Mammary epithelial cell (primary cell): ENCODE measurements at places on chromosomes 3 and 15. TPM values are rescaled to one million over a fixed set of nuclear protein-coding genes. Genes with fewer than 3 reads are reported as not detected.

DNA sequence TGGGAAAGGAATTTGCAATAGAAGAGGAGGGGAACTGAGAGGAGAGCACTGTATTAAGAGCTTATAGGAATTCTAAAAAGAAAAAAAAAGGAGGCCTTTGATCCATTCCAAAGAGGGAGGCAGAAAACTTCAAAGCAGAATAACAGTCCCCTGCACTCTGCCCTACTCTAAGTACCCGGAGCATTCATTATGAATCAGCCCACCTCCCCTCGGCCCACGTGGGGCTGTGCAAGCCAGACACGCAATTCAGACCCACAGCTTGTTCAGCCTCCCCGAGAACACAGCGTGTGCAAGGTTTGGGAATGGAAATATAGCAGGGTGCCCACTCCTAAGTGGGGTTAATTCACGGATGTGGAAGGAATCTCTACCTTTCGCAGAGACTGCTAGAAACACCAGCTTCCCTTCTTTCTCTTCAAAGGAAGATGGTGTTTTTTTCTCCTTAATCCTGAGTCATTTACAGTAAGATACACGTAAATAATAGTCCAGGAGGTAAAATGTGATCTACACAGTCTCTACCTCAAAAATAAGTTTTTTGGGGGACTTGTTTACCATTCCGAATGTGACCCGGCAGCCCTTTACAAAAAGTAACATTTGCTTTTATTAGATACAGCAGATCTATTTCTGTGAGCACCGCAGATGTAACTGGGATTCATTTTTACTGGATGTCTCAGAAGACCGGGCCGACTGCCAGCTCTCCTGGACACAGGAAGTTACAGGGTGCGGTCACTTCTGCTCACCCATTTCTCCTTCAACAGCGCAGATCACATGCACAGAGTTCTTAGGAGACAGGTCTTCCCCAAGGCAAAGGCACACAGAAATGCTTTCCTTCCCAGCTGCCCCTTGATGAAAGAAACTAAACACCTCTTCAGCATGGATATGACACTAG, 768.5 kb upstream of the CFAP20DC start:
- DNase-seq, result peak; percentile 92

Gene AHSG
- 0.67 TPM for total RNA-seq

Gene EFCAB12
- under 0.01 TPM for total RNA-seq

DNA sequence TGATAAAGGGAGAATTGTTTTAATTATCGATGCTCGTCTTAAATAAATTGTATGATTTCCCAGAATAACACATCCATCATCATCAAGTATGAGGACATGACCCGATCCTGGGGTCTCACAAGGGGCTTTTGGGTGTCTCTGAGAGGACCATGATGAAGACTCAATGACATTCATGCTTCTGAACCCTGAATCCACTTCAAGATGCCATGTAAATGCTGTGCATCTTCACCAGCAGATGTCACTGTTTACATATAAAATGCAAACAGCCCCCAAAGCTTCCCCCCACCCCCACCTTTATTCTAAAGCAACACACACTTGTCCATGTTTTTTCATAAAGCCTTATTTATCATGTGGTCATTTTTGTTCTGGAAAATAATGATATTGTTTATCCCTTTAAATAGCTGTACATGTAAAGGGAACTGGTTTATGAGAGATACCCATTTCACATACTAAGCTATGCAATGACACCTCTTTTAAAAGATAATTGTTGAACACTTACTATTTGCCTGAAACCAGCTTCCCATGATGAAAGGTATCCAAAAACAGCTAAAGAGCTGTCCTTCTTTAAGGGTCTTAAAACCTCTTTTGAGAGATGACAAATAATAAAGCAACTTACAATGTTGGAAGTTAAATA, 69.7 kb upstream of the UBE3A start:
- DNase-seq, result no peak

GRCh38 chr3:51708216-51708845, 1.5 kb downstream of the GRM2 start:
- no peak for DNase-seq

Gene TMC3
- total RNA-seq, result not detected in 2 replicates

DNA sequence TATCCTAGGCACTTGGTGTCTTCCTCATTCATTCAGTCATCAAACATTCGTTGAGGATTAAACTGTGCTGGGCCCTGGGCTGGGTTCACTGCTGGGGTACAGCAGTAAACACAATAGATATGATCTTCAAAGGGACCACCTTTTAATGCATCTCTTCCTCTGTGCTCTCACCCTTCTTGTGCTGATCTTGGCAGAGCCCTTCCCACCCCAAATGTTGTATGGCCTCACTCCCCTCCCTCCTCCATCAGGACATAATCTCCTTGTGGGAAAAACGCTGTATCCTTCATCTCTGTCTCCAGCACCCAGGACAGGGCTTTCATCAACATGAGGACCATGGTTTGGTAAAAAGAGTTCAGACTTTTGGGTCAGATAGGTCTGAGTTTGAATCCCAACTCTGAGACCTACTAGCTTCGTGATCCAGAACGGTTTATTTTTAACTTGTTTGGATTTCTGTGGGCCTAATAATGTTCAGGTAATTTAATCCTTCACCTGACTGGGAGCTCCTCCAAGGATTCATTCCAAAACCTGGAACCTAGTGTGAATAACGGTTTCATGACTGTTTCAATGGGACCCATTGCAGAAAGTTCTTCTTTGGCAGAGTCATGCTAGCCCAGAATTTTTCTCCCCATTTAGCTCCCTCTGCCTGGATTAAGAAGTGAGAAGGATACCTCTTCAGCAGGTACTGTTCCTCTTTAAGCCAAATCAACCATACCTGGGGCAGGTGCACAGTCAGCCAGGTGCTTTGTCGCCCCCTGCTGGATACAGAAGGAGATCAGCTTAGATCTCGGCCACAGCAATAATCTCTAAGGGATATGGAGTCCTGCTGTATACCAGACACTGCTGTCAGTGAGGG, 5.2 kb upstream of the WNT7A start:
- DNase-seq, result peak; percentile 56

DNA sequence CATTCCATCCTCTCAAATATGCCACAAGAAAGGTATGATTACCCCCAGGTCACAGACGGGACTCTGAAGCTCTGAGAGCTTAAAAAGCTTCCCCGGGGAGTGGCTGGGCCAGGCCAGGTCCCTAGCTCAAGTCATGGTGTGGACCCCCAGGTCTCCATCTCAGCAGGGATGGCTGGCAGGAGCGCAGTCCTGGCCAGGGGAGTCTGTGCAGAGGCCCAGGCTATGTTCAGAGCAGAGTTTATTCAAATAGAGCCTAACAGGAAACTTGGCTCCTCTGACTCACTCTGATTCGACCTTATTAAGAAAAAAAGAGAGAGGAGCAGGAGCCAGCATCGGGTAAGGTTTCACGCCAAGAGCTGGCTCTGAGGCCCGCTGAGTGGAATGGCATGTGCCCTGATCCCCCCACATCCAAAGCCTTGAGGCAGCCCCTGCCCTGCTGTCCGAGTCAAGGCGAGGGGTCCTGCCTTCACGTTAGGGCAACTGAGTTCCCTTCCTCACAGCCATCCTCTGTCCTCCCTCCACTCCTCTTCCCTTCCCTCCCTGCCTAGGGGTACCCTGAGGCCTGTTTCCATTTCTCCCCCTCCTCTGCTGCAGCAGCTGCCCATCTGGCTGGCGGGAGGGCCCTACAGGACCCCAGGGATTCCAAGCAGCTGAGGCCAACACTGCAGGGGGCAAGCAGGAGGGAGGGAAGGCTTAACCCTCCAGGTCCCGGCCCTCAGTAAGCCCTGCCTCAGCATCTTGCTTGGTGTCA, 1.9 kb upstream of the LOXL1 start:
- peak; percentile 64 for DNase-seq

Gene GOLGA8T
- total RNA-seq, result not detected in 2 replicates

DNA sequence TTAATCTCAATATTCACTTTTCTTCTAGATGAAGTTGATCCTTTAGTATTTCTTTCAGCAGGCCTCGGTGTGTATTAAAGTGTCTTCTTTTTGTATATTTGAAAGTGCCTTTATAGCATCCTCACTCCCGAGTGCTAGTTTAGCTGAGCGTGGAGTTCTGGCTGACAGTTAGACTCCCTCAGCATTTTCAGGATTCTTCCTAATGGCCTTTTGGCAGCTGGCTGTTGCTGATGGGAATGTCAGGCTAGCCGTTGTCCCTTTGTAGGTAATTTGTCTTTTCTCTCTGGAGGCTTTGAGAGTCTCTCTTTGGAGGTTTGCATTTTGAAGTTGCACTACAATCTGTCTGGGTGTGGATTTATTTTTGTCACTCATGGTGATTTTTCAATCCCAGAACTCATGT, 94.4 kb downstream of the SRGAP3 start:
- DNase-seq, result no peak

GRCh38 chr3:30245858-30246622, 360.4 kb upstream of the TGFBR2 start:
- no peak for DNase-seq

DNA sequence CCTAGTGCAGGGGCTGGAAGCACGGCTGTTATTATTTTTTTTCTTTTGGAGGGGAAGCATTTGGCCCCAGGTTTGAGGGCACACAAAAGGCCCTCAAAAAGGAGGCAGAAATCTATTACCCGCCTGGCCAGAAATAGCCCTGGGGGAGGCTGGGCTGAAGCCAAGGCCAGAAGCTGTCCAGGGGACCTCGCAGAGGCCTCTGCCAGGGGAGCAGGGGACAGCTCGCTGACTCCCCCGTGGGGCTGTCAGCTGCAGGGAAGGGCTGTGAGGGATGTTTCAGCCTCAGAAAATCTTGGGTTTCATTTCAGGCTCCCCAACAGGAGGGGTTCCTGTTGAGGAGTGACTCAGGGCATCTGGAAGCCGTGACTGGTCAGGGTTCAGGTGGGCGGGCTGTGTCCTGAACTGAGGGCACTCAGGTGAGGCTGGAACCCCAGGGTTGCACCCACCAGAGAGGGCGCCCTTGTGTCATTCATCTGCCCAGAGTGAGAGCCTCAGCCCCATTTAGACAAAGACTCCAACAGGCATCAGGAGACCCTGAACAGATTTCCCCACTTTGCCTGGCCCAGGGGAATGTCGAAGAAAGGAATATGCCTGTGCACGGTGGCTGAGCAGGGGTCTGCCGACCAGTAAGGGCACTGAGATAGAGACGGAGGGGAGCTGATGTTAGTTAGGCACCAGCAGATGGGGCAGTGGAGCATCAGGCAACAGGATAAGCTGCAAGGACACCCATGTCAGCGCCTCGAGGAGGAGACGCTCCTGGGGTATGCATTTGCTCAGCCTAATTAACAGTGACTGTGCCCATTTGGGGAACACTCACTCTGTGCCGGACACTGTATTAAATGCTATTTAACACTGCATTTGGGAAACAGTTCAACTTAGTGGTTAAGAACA, 43.5 kb upstream of the SLC6A11 start:
- peak; percentile 81 for DNase-seq

- no peak for DNase-seq
Measured at GRCh38 chr3:129606636-129607390, at the start of gene PLXND1. PLXND1 (minus strand) TSS chr3:129606676; CDS start chr3:129606639, 37 bp downstream.

Gene SEMA6D
- total RNA-seq, result under 0.01 TPM

Gene NANOGP8
- total RNA-seq, result not detected in 2 replicates

DNA sequence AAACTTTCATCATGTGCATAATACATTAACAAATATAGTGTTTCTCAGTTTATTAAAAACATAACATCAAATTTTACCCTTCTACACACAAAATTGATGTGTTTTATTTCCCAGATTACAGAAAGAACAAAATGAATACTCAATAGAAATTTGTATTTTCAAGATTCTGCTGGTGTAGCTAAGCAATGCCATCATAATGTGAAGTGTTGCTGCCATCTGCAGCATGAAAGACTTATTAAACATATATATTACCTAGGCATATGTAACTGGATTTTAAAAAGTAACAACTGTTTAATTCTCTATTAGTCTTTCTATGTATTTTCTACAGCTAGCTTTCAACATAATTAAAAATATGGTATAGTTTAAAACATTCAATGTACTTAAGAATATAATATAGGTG, 27.5 kb downstream of the PLSCR5 start:
- DNase-seq, result peak; percentile 40

DNA sequence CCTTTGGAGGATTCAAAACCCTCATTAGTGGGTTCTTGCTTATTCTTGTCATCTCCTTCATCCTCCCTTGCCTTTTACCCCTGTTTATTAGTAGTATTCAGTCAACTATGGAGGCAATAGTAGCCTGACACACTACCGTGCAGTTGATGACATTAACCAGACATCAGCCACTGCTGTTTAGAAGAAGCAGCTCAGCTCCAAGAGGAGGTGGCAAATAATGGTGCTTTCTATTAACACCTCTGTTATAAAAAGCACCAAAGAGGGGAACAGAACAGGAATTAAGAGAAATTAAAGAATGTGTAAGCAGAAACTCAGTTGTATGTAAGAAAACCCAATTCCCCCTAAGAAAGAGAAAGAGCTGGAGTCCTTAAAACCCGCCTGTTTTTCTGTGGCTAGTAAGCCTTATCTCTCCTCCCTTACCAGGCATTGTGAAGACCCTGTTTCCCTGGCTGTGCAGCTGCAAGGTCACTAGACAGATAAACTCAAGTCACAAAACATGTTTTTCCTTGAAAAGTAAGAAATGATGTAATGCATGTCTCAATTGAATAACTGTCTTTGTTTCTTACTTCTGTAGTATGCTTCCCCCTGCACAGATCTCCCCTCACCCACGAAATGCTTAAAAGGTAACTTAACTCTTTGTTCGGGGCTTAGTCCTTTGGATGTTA, 21.2 kb downstream of the CCR4 start:
- DNase-seq, result no peak

GRCh38 chr3:193237030-193237429, 4.0 kb upstream of the PLAAT1 start:
- no peak for DNase-seq

Gene LACTB
- total RNA-seq, result 23.0 TPM

Gene APPL1
- total RNA-seq, result 60.7 TPM

- DNase-seq, result peak; percentile 38
Measured at GRCh38 chr3:3683261-3683660, 116.0 kb upstream of the LRRN1 start.

- no peak for DNase-seq
Measured at GRCh38 chr15:50549326-50549725, 2.9 kb upstream of the USP50 start.

Gene GP5
- total RNA-seq, result 0.17 TPM

Gene TPRG1
- total RNA-seq, result 0.11 and 0.73 TPM in 2 replicates

Gene TMEM62
- total RNA-seq, result 14.8 TPM

GRCh38 chr15:58650102-58650501, 99.4 kb downstream of the ADAM10 start:
- no peak for DNase-seq

- no peak for DNase-seq
Measured at GRCh38 chr15:80494351-80494751, 90.2 kb downstream of the ARNT2 start.

- no peak for DNase-seq
Measured at GRCh38 chr3:98722389-98722788, 40.8 kb upstream of the ST3GAL6 start.

- DNase-seq, result no peak
Measured at GRCh38 chr3:39491733-39492350, 24.4 kb downstream of the MOBP start.

DNA sequence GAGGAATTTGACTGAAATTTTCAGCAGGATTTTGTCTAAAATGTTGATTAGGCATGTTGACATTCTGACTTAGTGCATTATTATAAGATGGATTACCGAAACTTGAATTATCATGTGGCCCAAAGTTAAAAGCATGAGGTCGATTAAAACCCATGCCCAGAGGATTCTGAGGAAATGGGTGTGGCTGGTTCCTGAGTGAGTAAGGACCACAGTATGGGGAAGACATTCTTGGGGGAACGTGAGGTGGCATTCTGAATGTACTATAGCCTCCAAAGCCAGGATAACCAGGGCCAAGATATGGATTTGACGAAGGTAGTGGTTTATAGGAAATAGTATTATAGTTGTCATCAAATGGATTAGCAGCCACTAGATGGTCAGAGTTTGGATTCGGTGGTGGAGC, 38.7 kb upstream of the DNAAF4 start:
- no peak for DNase-seq

- peak; percentile 70 for DNase-seq
Measured at GRCh38 chr3:59480486-59480995, 430.7 kb upstream of the CFAP20DC start.
